Stimulated activated CD8-positive, alpha-beta memory T cell treated with anti-CD3 and anti-CD28 coated beads, Interleukin-2, amount 100 ng/mL, for 48 hours (primary cell): ENCODE measurements at places on chromosomes 5 and 9.

DNA sequence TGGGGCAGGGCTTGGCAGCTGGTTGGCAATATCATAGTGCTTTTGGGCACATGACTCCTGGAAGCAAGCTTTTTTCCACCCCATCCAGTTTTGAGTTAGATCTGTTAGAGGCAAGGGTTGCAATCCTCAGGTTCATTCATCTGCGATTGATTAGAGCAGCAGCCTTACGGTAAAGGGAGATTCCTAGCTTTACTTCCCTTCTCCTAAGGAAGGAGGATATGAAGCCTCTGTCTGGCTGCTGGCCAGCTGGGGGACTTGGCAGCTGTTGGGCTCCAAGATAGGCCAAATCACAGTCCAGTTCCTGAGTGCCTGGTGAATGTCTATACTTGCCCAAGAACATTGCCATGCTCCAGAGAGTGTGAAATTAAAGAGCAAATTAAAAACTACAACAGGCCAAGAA, 113.4 kb upstream of the CCNH start:
- DNase-seq: no peak

GRCh38 chr9:98765256-98765655, 31.1 kb downstream of the ANKS6 start:
- no peak for DNase-seq

DNA sequence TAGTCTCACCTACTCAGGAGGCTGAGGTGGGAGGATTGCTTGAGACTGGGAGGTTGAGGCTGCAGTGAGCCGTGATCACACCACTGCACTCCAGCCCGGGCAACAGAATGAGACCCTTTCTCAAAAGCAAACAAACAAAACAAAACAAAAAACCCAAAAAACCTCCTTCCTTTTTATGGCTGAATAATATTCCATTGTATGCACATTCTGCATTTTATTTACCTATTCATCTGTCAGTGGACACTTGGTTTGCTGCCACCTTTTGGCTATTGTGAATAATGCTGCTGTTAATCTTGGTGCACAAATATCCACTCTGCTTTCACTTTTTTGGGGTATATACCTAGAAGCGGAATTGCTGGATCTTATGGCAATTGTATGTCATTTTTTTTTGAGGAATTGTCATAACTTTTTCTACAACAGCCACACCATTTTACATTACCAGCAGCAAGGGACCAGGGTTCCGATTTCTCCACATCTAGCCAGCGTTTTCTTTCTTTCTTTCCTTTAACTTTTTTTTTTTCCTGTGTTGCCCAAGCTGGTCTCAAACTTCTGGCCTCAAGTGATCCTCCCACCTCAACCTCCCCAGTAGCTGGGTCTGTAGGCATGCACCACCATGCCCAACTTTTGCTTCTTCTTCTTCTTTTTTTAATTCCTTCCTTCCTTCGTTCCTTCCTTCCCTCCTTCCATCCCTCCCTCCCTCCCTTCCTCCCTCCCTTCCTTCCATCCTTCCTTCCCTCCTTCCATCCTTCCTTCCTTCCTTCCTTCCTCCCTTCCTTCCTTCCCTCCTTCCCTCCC, 30.6 kb downstream of the NKX2-5 start:
- no peak for DNase-seq

GRCh38 chr9:114166103-114166470, 10.8 kb downstream of the COL27A1 start:
- DNase-seq: no peak

DNA sequence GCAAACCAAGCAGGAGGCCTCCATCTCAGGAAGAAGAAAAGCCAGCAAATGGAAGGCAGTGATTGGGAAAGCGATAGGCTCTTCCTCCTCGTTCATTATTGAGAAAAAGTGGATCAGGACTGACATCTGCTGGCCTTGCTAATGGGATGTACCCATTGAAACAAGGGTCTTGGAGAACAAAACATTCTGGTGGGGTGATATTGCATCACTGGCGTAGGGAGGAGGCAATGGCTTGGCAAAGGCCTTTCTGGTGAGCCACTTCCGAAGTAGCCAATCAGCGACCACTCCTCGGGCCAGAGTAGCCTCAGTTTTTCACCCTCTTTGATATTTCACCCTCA, 86.7 kb upstream of the NFIB start:
- no peak for DNase-seq

DNA sequence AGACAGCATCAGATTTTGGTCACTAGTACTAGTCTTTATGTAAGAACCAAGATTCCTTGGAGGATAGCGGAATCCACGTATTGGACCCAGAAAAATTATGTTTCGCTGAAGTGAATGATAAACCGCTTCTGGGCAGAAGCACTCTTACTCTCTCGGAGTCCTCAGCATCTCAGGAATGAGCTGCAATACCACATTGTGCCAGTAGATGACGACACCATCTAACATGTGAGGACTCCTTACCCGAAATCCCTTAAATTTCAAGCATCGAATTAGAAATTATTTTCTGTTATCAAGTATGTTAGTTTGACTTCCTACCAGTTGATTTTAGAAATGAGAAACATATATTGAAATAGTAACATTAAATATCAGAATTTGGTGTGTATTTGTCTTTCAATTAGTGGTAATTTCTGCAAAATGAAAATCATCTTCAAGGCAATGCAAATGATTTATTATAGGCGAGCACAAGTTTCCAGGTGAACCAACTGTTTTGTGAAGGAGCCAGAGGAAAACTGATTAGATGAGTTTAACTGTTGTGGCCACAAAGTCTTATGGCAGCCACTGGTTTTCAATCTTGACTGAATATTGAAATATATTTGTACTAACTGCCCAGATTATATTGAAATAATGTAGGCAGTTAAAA, 66.0 kb upstream of the CAMK4 start:
- peak; percentile 72 for DNase-seq

DNA sequence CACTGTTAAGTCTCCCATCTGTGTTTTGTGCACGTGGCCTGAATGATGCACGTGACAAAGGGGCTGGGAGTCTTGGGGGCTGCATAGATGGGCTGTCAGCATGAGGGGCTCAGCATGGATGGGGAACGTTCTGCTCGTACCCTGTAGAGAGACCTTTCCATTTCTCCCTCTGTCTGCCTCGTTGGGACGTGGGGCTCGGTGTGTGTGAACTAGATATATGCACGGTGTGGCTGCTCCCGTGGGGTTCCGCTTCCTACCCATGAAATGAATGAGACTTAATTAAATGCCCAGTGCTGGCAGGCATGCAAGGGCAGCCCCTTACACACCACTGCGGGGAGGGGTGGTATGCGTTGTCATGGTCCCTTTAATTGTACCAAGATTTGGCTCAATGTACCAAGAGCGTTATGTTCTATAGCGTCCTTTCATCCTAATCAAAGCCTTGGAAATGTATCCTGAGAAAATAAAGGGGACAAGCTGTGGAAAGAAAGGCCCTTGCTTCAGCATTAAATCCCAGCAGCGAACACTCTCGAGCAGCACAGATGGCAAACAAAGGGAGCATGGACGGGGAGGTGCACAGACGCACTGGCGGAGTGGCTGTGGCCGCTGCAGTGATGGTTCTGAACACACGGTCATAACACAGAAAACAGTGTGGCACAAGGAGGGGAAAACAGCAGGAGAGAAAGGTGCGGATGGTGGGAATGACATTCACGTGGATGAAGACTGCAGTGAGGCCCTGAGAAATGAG, 66.8 kb downstream of the RASGEF1C start:
- DNase-seq: no peak

GRCh38 chr5:109452661-109453060, 42.9 kb upstream of the PJA2 start:
- DNase-seq: no peak

DNA sequence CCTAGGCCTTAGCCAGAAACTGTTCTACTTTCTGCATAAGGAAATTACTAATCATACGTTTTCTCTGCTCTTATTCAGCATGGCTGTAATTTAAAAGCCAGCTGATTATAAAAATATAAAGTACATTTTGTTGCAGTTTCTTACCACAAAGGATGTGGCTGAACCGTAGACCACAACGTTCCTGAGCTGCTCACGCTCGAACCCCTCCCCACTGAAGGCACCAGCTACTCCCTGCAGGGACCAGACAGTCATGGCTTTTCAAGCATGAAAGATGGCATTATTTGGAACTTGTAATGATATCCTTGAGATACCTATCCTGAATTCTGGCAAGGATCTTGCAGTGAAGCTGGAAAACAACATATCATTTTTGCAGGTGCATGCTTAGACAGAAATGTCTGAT, 91.8 kb upstream of the DMRT1 start:
- DNase-seq: no peak

- DNase-seq: no peak
Measured at GRCh38 chr5:173243831-173244305, 8.9 kb upstream of the NKX2-5 start.

DNA sequence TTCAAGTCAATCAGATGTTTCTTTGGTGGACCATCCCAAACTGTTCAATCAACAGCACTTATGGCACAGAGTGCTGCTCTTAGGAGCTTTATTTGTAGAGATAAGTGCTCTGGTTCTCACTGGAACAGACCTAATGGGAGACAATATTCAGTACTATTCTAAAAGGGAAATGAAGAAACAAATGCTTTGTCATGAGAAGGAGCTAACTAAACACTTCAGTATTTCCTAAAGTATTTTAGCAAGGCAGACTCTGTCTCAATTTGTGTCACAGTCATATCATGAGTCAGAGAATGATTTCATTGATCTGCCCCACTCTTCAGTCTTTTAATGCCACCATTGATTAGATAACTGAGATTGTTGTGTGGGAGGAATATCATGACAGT, 175.3 kb downstream of the SLF1 start:
- no peak for DNase-seq

GRCh38 chr9:88370346-88370745, 17.9 kb upstream of the SPIN1 start:
- no peak for DNase-seq

GRCh38 chr5:177085985-177086653, 596 bp upstream of the FGFR4 start:
- DNase-seq: no peak

DNA sequence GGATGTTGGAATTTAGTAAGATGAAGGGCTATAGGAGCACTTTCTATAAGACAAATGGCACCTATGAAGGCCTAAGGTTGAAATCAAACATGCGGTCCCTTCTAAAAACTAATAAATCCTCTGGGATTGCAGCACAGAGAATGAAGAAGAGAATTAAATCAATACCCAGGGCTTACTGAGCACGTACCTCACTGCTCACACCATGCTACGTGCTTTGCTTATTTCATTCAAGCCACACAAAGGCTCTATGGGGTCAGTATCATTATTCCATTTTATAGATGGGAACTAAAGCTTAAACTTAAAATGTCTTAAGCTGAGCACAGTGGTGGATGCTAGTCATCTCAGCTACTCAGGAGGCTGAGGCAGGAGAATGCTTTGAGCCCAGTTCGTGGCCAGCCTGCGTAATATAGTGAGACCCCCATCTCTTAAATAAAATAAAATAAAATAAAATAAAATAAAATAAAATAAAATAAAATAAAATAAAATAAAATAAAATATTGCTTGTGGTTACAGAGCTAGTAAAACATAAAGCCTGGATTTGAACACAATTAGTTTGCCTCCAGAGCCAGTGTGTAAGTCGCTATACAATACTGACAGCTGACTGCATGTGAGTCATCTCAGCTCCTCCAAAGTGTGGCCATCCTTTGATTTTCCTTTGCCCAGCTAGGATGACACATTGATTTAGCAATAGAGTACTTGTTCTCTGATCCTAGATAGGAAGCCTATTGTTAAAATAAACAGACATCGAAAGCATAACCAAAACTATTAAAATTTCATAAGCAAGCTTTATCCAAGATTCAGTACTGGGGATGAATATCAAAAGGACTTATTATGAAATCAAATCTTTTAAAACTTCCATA, 20.9 kb upstream of the DPYSL3 start:
- no peak for DNase-seq

DNA sequence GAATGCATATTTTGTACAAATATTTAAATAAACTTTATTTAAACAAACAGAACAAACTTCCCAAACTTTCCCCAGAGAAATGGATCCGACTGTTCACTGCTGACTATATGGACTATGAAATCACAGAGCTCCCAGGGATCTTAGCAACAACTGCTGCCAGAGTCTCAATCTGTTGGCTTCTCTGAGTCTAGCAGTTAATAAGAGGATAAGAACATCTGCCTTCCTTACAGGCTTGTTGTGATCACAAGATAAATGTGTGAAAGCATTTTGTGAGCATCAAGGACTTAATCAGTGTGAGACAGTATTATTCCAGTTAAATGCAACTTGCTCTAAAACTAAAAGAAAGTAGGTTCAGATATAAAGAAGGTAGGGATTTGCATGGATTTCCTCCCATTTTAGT, 31.4 kb upstream of the MYOT start:
- no peak for DNase-seq

GRCh38 chr5:75242067-75242466, 5.4 kb upstream of the ANKRD31 start:
- no peak for DNase-seq

- no peak for DNase-seq
Measured at GRCh38 chr5:149143470-149143869, 2.2 kb downstream of the ABLIM3 start.

DNA sequence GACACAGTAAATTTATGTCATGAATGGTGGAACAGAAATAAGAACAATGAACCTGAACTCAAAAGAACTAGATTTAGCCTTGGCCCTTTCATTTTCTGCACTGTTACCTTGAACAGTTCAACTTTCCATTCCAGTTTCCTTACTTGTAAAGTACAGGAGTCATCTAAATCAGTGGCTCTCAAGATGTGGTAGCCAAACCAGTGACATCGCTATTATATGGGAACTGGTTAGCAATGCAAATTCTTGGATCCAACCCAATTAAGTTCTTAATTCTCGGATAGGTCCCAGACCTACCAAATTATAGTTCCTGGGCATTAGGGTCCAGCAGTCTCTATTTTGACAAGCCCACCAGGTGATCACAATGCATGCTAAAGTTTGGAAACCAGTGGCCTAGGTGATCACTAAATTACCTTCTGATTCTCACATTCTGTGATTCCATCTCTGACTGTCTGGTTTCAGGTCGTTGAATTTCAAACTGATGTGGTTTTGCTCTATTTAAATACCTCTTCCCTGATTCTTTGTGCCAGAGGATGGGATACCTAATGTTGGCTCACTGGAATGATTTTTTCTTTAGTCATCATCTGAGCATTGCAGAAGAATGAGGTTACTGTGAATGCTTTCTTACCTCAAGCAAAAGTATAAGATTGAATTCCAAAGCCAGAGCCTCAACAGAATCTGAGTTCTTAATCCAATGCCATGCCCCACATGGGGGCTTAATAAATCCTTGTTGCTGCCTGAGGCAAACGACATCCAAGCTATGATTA, 253.8 kb downstream of the ENC1 start:
- no peak for DNase-seq

- DNase-seq: no peak
Measured at GRCh38 chr9:137717776-137718327, 99.0 kb downstream of the EHMT1 start.

GRCh38 chr9:122807271-122807900, 7.5 kb downstream of the OR1K1 start:
- peak; percentile 55 for DNase-seq

DNA sequence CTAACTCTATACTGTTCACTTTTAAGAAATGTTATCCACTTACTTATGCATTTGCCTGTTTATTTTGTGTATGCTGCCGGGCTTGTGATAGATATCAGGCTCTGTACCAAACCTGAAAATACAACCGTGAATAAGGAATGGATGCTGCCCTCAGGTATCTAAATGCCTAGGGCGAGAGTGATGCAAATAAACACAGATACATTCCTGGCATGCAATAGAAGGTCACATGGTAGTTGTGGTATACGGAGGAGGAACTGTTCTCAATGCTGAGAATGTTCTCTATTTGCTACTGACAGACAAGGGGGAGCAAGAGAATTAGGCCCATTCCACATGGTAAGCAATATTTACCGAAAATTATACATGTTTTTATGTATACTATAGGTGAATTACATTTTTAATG, 227.8 kb downstream of the ICE1 start:
- no peak for DNase-seq
